ENCODE measurements at places on chromosomes 2 and 18.

DNA sequence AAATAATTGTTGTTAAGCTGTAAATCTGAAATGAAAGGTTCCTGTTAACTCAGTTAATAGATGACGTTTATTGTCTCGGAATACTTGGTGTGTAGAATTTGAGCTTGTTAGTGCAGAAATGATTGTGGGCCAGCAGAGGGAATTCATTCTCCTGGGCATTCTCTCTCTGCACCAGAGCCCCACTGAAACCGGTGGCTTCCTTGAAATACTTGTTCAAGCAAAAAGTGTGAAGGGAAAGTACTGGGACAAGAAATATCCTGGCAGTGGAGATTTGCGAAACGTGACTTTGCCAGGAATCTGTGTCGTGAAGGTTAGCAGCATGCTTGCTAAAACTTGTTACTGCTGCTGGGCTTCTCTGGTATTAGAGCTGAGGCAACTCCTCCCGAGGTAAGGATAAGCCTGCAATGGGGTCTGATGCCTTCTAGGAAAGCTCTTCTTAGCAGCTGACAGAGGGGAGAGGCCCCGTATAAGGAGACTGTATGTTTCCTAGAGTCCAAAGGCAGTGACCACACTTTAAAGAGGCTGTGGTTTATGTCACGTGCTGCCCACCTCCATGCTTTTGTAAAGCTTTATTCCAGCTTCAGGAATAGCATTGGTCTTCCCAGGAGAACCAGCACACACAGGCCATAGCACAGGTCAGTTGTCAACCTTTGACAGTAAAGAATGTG is 2.0 kb downstream of the ITGA6 start:
- no peak for DNase-seq

GRCh38 chr2:111133603-111134002 is 12.9 kb downstream of the BCL2L11 start:
- no peak for DNase-seq

- DNase-seq = no peak
These were observed 68.0 kb upstream of the CABLES1 start for GRCh38 chr18:23067236-23067635.

- DNase-seq = no peak
These were observed 60.7 kb upstream of the ZEB2 start for GRCh38 chr2:144580521-144581161.

DNA sequence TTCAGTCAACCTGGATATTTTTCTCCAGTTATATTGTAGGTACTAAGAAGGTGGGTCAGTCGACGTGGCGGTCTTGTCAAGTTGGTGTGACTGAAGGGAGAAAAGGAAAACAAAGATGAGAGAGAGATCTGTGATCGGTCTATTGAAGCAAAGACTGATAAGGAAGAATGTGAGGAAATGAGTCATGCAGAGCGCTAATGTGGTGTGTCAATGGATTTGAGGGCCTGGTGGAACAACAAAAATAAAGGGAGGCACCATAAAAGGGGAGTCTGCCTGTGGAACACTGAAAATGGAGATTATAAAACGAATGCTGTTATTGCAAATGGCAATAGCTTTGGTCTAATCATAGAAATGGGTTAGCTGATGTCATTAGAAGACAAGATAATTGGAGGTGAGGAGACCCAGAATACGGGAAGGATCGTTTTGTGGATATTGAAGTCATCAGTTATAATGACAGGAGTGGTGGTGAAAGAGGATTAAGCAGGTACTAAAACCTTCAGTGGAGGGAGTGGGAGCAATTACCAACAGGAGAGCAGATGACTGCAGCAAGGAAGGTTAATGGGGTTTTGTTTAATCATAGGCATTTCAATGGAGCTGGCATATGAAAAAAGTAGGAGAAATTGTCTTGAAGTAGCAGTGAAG is 599.1 kb upstream of the FSHR start:
- DNase-seq = no peak

GRCh38 chr2:37795938-37796337 is 124.5 kb upstream of the CDC42EP3 start:
- no peak for DNase-seq

GRCh38 chr2:214542866-214543265 is 132.0 kb downstream of the VWC2L start:
- no peak for DNase-seq

DNA sequence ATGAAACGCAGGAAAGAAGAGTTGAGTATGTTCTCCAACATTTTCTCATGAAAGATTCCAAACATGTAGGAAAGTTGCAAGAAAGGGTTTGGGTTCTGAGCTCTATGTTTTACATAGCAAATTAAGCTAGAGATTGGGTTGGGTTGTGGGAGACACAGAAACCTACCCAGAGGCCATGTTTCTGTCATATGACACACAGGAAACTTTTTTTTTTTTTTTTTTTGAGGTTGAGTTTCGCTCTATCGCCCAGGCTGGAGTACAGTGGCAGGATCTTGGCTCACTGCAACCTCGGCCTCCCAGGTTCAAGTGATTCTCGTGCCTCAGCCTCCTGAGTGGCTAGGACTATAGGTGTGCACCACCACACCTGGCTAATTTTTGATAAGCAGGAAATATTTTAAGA is 57.6 kb downstream of the DOCK10 start:
- no peak for DNase-seq

DNA sequence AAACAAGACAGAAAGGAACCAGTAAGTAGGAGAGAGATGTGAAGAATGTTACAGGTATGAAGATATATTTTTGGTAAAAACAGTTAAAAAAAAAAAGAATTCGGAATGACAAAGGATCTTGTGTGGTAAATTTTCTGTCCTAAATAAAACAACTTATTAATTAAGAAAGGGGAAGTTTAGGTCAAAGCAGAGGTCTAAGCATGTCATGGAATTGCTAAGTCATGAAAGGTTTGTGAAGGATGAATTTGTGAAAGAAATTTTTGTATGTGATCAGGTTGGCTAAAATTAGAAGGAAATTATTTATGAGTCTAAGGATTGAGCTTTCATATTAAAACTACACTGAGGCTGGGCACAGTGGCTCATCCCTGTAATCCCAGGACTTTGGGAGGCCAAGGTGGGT is 11.1 kb upstream of the ALPG start:
- no peak for DNase-seq

DNA sequence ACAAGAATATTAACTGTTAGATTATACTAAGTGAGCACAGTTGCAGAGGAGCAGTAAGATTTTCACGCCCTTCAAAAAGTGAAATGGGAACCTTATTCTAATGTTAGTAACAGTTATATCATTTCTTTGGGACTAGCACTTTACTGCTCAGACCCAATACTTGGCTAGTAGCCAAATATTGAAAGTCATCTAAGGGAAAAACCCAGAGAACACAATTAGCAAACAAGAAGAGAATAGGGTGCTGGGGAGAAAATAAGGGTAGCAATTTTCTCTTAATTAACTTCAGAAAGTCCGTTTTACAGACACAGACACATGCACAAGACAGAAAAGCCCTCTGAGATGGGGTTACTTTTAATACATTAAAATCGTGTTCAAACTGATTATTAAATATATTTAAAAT is 71.8 kb downstream of the ID2 start:
- no peak for DNase-seq

GRCh38 chr2:181438261-181438660 is 18.9 kb upstream of the ITGA4 start:
- DNase-seq = no peak

DNA sequence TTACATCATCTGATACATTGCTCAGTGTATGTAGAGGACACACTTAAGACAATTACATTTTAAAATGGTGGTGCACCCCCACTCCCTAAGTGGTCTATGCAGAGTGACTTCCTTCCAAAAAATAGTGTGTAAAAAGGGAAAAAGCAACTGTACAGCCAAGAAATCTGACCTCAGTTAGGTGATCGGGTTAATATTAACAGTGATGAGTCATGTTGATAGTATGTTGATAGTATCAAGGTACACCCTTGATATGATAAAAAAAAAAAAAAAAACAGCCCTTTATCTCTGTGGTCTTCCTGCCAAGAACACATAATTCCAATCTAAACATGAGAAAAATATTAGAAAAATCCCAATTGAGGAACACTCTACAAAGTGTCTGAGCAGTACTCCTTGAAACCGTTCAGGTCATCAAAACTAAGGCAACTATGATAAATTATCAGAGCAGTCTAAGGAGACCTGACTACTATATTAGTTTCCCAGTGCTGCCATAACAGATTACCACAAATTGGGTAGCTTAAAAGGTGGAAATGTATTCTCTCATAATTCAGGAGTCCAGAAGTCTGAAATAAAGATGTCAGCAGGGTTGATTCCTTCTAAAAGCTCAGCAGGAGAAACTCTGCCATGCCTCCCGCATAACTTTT is 171.9 kb downstream of the ARHGAP28 start:
- no peak for DNase-seq
